HEK293T (cell line): ENCODE measurements at places on chromosomes 2 and 18.

DNA sequence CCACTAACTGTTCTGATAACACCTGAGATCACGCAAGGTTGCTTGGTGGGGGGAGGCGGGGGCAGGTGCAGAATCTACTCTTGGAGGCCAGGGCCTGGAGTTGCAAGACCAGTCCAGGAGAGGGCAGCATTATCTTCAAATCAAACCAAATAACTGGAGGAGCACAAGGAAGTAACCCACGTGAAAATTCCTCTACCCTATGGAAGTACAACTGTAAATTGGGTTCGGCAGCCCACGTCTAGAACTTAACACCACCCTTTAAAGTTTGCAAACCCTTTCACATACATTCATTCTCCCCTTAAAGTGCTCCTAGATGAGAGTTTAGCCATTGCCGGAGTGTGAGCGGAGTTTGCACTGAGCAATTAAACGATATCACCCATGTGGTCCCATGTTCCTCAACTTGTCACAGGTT is 19.6 kb upstream of the CXCR1 start:
- DNase-seq = peak; percentile 81

GRCh38 chr2:185188656-185189055 is 549.9 kb upstream of the FSIP2 start:
- no peak for DNase-seq

GRCh38 chr2:55781542-55781941 is 87.9 kb upstream of the PNPT1 start:
- no peak for DNase-seq

DNA sequence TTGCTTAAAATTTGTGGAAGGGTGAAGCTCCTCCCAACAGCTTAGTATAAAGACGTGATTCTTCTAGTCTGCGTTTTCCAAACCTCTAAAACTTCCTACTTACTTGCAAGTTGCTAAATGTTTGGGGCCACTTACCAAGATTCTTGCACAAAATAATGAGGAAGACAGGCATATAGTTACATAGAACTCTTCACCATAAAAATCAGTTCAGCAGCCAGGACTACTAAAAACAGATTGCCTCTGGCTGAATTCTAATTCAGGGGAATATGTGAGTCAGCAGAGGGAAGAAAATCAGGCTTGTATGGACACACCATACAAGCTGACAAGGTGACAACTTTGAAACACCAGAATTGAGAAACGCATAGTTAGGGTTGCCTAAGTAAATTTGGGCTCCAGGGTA is 2.8 kb upstream of the PEX13 start:
- no peak for DNase-seq

DNA sequence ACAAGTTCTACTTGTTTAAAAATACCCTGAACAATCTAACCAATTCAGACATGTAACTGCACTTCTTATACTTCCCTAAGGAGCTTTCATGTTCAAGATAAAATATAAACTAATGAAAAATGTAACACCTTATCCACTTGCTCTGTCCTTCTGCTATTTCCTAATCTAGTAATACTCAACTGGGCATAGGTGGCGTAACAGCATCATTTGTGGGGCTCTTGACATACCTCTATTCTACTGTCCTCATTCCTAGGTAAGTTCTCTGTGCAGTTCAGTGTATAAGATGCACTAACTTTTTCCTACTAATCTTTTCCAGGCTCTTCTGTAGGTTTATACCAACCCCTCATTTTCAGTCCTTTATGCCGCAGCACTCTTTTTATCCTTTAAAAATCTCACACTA is 36.7 kb downstream of the PRKD3 start:
- no peak for DNase-seq

- no peak for DNase-seq
Measured at GRCh38 chr2:197884252-197884651, 79.9 kb downstream of the PLCL1 start.

DNA sequence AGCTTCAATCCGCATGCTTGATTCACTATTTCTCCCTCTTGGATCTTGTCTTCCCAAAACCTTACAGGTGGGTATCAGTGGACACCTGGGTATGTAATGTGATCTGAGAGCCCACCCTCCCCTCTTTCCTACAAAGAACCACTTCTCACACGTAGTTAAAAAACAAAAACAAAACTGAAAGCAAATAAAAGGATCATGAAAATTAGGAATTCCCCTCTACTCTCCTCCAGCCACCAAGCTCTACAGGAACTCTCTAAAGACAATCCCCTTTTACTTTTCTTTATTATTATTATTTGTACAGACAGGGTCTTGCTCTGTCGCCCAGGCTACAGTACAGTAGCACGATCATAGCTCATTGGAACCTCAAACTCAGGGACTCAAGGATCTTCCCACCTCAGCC is 40.8 kb upstream of the MYO1B start:
- no peak for DNase-seq

- no peak for DNase-seq
Measured at GRCh38 chr2:98479959-98480524, 35.4 kb downstream of the INPP4A start.

GRCh38 chr2:119645173-119645855 is 33.7 kb upstream of the TMEM177 start:
- DNase-seq = no peak

DNA sequence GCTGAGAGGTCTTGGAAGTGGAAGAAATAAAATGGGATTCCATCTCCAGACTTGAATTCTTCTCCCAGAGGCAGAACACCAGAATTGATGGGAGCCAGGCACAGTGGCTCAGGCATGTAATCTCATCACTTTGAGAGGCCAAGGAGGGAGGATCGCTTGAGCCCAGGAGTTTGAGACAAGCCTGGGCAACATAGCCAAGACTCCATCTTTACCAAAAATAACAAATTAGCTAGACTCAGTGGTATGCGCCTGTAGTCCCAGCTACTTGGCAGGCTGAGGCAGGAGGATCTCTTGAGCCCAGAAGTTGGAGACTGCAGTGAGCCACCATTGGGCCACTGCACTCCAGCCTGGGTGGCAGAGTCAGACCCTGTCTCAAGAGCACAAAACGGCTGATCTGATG is 144.3 kb downstream of the C1D start:
- DNase-seq = no peak

DNA sequence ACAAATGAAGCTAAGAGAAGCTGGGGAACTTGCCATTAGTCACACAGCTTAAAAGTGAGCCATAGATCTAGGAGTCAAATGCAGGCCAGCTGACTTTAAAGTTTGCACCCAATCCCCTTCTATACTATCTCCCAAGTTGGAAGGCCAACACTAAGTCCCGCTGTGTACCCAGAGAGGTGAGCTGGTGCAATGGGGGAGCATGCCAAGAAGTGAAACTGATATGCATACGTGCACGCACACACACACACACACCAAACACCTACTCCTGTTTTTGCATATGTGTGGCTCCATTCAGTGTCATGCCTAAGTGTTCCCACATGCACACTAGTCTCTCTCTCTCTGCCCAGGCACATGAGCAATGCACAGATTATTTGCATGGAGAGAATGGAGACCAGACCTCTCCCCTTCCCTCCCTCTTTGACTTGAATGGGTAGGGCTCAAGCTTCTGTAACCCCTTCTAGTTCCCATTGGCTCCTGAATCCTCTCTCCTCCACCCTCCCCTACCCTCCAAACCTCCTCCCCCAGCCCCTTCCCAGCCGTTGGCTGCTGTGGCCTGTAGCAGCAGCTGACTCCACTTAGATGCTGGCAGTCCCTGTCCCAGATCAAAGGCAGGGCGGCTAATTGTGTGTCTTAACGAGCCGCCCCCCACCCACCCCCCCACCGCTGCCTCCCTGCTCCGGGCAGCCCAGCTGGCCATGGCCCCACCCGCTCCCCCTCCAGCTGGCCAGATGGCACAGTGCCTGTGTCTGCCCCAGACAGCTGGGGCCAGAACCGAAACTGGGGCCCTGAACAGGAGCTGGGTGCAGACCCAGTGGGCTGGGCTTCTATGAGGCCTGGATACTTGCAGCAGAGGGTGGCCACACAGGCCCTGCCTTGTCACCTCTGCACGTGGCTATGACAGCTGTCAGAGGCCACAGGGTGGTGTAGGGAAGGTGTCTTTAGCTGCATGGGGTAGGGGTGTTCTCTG is 5.6 kb downstream of the WNT10A start:
- DNase-seq = no peak

- no peak for DNase-seq
Measured at GRCh38 chr18:73750052-73750451, 397.6 kb downstream of the FBXO15 start.
